ENCODE measurements at places on chromosomes 3 and 15.

DNA sequence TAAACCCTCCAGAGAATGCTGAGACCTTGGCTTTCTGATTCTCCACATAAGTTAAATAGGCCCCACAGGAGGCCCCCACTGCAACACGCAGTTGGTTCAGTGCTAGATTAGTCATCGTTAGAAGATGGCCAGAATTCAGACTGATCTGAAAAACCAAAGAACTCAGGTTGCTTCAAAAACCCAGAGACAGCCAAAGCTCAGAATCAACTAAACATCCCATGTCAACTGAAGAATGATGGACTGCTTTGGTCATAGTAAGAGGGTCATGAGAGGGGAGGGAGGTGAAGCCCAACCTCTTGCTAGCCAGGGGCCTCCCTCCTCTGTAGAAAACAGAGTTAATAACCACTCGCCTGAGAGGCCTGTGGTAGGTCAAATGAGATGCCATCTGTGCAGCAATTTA is 93.1 kb downstream of the AKAP13 start:
- no peak for DNase-seq

- DNase-seq: no peak
Observed at GRCh38 chr3:59127071-59127470, 77.2 kb upstream of the CFAP20DC start.

- no peak for DNase-seq
Observed at GRCh38 chr15:80530737-80531365, 126.7 kb downstream of the ARNT2 start.

- no peak for DNase-seq
Observed at GRCh38 chr3:85297291-85297690, 338.5 kb downstream of the CADM2 start.

- DNase-seq: no peak
Observed at GRCh38 chr3:42265059-42265991, 660 bp downstream of the CCK start.

- no peak for DNase-seq
Observed at GRCh38 chr3:101185341-101185740, 135.0 kb downstream of the IMPG2 start.

GRCh38 chr3:66495668-66496045 is 5.2 kb downstream of the LRIG1 start:
- no peak for DNase-seq

All from NCI-H187 treated with DMSO at 0.1 percent for 48 hours (cell line).